ENCODE measurements at places on chromosomes 11 and 22.
A peak's percentile ranks its signal among the peaks of the same experiment; 100 is the strongest.

DNA sequence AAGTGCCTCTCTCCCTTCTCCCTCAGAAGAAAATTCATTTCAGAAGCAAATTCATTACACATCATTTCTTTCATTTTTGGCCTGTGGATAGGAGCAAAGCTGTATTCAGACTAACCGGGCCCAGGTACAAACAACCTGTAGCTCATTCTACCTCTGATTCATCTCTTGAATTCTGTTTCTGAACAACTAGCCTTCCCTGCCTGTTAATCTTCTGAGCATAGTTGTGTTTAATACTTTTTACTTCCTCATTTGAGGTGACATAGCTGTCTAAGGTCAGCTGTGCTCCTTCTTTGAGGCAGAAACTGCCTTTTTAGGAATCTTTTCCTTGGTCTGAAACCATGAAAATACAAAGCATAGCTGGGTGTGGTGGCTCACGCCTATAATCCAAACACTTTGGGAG lies 12.6 kb upstream of the IL18BP start:
- no peak for DNase-seq

- no peak for DNase-seq
Measured at GRCh38 chr11:15685306-15685705, 570.6 kb downstream of the INSC start.

- no peak for DNase-seq
Measured at GRCh38 chr11:125338886-125339811, 156.9 kb downstream of the FEZ1 start.

- no peak for DNase-seq
Measured at GRCh38 chr11:27757953-27758352, 57.7 kb upstream of the BDNF start.

DNA sequence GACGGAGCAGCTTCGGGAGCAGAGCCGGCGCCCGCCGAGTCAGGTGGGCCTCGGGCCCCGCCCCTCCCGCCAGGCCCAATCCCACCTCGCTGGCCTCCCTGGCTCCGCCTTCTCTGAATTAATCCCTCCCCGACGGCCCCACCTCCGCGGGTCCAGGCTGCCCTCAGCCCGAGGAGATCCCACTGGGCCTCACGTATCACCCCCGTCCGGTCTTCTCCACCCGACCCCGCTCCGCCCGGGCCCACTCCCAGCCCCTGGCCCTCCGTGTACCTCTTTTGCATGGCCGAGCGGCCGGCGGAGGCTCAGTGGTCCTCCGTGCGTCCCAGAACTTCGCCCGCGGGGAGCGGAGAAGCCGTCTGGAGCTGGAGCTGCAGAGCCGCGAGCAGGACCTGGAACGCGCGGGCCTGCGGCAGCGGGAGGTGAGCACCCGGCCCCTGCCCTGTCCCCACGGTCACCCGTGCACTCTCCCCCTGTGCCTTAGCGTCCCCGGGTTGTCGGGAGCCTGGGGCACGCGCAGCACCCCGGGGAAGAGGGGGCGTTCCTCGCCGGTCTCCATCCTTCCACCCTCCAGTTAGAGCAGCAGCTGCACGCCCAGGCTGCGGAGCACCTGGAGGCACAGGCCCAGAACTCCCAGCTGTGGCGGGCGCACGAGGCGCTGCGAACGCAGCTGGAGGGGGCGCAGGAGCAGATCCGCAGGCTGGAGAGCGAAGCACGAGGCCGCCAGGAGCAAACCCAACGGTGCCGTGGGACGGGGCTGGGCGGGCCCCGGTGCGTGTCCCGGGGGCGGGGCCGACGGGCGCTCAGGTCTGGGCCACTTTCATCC lies 2.2 kb upstream of the CD151 start:
- peak; percentile 42 for DNase-seq

GRCh38 chr11:119426142-119426541 lies 3.2 kb upstream of the THY1 start:
- no peak for DNase-seq

- DNase-seq: no peak
Measured at GRCh38 chr11:11810764-11811726, 30.7 kb upstream of the USP47 start.

- no peak for DNase-seq
Measured at GRCh38 chr11:35518766-35519165, 6.7 kb downstream of the PAMR1 start.

DNA sequence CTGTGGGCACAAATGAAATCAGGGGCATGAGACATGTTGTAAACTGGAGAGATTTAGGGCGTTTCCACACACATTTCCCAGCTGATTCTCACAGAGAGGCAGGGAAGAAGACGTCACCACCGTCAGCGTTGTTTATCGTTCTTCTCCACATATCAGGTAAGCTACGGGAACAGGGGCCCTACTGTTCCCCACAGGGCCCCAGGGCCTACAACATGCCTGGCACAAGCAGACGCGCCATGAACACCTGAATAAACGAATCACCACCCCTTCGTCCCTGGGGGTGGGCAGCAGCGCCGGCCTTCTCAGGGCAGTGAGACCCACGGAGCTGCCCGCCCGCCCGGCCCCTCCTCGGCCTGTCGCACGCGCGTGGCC lies 342 bp downstream of the EFCAB6 start:
- no peak for DNase-seq

GRCh38 chr11:377174-377865 lies 8.0 kb downstream of the B4GALNT4 start:
- no peak for DNase-seq

DNA sequence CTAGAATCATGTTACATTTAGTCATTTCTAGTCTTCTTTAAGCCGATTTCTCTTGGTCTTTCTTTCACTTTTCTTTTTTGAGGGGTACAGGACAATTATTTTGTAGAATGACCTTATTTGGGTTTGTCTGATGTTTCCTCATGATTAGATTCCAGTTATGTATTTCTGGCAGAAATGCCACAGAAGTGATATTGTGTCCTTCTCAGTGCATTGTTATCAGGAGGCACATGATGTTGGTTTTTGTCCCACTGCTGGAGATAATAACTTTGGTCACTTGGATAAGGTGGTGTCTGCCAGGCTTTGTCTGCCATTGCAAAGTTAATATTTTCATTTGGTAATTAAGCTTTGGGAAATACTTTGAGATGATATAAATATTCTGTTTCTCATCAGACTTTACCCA lies 100.3 kb downstream of the RRM1 start:
- no peak for DNase-seq

GRCh38 chr11:69486773-69487291 lies 5.4 kb downstream of the LINC01488 start:
- no peak for DNase-seq

DNA sequence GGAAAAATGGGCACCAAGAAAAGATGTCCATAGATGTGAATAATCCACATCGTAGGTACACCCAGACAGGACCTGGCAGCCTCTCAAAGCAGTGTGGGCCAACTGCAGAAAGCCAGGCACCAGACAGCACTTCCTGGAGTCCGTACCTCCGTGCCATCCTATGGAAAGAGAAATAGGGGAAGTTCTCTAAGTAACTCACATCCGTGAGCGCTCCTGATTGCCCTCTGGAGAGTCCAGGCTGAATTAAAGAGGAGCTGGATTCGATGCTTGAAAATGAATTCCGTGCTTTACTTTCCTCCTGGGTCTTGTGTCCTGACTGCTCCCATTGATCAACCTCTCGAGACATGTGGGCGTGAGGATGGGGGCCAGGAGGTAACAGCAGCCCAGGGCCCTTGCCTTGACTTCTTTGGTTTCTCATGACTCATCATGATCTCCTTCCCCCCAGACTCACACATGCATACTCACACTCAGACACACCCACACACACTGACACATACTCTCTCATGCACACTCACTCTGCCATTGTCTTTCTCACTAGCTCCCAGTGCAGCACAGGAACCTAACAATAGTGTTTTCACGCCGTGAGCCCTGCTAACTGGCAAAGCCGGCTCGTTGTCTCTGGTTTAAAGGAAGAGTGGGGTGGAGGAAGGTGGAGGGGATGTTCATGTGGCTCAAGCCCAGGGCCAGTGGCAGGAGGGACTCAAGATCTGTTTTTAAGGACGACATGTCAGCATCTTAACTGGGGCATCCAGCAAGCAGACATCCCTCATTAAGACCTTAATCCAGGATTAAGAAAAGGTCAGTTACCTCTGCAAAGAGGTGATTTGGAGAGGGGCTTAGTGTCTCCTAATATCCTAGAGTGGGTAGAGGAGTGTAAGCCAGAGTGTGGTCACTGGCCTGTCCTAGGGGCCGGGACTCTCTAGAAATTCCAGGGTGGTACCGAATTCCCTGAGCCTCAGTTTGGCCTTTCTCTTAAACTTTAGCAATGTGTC lies 104.2 kb downstream of the SCN3B start:
- DNase-seq: no peak

- no peak for DNase-seq
Measured at GRCh38 chr22:27270818-27271510, 530.6 kb downstream of the MN1 start.

DNA sequence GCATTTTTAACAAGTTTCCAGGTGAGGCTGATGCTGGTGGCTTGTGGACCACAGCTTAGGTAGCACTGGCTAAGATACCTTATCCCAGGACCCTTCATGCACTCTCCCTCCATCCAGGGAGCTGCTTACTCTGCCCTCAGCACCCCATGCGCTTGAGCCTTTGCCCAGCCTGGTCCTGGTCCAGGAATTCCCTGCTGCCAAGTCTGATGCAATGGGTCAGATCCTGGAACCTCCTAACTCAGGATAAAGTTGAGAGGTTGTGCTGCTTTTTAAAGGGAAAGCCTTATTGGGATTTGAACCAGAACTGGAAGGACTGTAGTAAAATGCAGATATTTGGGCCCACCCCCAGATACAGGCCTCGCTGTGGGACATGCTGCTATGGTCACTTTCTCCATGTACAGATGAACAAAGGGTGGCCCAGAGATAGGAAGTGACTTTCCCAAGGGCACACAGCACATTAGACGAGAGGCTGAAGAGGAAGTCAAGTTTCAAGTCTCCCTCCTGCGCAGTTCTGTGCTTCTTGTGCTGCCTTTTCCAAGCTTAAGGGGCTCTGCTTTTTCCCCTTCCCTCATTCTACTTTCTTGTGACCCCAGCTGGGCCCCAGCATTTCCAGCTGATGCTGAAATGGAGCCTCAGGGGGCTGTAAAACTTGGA lies 824 bp upstream of the LGALS12 start:
- DNase-seq: no peak

- DNase-seq: no peak
Measured at GRCh38 chr11:35951680-35952079, 7.8 kb downstream of the LDLRAD3 start.

DNA sequence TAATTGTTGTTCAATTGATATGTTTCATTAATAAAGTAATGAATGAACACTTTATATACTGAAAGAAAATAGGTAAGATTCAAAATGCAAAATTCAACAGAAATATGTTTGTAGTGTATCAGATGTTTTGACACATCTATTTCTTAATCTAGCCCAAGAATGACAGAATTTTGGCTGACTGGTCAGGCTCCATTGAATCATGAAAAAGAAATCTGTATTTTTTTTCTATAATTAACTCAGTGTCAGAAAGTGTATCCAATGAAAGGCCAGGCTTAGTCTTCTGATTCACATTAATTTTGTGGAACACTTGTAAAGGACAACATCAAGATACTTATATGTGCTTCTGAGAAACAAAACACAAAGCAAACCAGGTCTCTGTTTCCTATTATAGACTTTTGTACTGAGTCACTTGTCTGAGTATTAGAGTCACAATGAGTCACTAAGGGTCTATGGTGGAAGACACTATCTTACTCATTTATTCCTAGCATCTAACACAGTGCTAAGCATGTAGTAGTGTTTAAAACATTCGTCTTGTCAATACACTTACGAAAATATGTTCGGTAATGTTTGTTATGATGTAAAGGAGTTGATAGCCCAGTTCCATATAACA lies 297.7 kb upstream of the CCDC90B start:
- DNase-seq: no peak

DNA sequence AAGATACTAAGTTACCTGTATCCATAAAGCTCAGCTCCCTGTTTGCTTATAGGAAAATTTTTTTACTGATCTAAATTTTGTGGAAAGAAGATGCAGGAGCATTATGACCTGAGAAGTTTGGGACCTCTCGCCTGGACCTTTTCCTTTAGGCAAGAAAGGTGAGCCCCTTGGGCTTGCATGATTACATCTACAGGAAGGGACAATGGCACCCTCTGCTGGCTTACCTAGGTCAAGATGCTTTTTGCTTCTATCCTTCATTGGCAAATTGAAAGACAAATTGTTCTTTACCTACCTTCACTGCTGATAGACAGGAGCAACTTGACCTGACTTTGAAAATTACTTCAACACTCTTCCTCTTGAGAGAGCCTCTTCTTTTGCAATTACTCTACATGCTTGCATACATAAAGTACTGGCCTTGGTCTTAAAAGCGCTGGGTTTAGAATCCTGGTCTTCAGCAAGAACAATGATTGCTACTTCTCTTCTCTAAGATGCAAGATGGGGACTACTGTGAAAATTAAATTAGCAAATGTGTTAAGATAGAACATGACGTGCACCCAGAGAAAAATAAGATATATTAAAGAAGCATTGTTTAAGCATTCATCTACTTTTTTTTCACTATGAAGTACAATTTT lies 147.2 kb downstream of the TRPC6 start:
- DNase-seq: no peak

DNA sequence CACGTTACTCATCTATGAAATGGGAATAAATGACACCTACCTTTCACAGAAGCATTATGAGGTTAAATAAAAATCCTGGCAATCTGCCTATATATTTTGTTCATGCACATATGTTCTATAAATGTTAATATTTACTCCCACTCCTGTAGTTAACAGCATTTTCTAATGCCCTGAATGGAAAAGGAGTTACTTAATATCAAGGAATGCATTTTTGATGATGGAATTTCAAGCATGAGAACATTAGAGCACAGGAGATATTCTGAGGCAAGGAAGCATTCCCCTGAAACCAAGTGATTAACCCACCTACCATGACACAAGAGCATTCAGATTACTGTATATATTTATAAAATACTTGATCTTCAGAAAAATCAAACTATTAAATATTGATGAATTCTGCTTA lies 102.1 kb downstream of the ARHGAP32 start:
- DNase-seq: no peak

- no peak for DNase-seq
Measured at GRCh38 chr22:18947905-18948304, 11.8 kb upstream of the PRODH start.

DNA sequence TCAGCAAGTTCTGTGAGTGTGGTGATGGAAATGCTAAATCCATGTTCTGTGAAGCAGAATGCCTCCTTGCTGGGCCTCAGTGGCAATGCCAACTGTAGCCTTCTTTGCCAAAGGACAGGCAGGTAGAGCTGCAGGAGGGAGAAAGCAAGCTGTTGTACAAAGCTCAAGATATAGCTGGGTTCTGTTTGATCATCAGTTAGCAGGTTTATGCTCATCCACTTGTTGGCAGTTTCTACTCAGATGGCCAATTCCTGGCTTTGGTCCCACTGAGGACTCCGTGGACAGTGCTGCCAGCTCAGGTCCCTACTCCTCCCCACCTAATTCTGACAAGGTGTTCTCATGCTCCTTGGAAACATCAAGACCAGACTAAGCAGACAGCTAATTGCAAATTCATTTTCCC lies 65.1 kb downstream of the PRSS23 start:
- DNase-seq: no peak

GRCh38 chr22:37627545-37627944 lies 11.9 kb upstream of the SH3BP1 start:
- DNase-seq: no peak

DNA sequence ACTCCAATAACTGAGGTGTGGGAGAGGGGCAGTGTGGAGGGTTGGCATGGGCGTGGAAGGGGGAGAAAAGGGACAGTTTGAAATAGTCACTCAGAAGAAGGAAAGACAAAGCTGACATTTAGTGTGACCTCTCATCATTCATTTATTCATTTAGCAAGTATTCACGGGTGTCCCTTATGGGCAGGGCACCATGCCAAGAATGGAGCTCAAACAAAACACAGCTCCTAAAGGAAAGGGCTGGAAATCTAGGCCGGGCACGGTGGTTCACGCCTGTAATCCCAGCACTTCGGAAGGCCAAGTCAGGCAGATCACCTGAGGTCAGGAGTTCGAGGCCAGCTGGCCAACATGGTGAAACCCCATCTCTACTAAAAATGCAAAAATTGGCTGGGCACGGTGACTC lies 19.4 kb upstream of the DGKZ start:
- no peak for DNase-seq

All from stimulated activated CD8-positive, alpha-beta memory T cell treated with anti-CD3 and anti-CD28 coated beads, Interleukin-12 subunit alpha, Interleukin-12 subunit beta, amount 100 ng/mL, for 4 hours (primary cell).